ENCODE measurements at places on chromosomes 5 and 9.

DNA sequence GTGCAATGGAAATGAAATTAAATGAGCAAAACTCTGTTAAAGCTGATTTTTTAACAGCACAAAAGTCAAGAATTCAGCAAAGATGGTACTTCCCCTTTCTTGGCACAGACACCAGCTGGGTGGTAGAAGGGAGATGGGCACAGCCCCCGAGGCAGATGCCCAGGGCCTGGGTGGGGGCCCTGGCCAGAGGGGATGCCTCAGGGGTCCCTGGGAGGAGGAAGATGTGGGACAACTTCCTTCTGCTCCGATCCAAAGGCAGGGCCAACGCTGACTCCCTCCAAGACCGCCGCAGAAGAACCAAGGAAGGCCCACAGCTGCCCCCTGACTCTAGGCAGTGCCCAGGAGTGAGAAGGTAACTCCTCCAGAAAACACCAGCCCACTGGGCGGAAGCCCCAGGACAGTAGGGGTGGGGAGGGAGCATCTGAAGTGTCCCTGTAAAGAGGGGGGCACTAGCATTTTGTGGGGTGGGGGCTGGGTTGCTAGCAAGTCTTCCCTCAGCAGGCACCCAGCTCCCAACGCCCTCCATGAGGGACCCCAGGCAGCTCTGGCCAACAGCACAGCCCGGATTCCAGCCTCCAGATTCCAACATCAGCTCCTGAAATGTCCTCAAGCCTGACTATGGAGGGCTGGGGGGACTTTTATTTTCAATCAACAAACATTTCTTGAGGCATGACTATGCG, 4.9 kb downstream of the NACC2 start:
- H3K4me1 ChIP-seq = peaks cover 10% of the 10 kb centered on the region
- H3K27ac ChIP-seq = no peak overlapping the region
- peaks cover 4% of the 10 kb centered on the region for H3K36me3 ChIP-seq
- H3K27me3 ChIP-seq = no peaks in the 10 kb centered on the region
- DNase-seq = no peak
- H3K4me3 ChIP-seq = no peak overlapping the region

DNA sequence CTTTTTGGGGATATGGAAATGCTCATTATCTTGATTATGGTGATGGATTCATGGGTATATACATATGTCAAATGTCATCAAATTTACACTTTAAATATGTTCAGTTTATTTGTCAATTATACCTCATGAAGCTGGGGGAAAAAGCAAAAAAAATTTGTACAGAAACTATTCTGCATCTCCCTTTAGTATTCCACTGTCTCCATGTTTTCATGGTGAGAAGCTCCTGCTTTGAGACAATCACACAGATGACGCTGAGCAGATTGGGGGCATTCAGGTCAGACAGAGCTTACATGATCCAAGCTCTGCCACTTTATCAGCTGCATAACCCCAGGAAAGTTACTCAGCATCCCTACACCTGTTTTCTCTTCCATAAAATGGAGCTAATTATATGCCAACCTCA, 101.5 kb downstream of the PLPPR1 start:
- peaks cover 59% of the 10 kb centered on the region for H3K27me3 ChIP-seq
- H3K4me3 ChIP-seq = no peak overlapping the region
- H3K27ac ChIP-seq = no peak overlapping the region
- H3K36me3 ChIP-seq = no peaks in the 10 kb centered on the region
- DNase-seq = no peak
- peaks cover 3% of the 10 kb centered on the region for H3K4me1 ChIP-seq

DNA sequence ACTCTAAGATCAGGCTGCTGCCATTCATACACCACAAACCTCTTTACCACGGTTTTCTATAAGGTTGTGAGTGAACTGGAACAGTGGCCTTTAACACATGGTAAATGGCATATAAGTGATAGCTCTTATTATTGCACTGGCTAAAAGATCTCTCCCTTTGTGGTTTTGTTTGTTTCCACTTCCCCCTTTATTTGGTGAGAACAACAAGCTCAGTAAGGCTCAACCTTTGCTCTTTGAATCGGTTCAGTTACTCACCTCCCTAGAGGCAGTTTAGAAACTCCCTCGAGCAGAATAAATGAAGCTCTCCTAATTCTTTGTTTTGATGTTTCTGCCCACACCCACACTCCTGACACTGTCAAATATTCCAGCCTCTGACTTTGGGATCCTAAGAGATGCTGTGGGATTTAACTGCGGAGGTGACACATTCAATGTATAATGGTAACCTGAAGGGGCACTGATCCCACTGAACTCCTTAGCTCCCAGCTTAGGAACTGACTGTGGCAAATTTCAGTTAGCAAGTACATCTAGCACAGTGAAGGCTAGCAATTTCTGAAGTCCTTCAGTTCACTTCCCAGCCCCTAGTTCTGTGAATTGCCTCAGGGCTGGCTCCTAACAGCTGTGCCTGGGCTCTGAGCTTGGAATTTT, 22.5 kb upstream of the RAD23B start:
- H3K4me1 ChIP-seq = no peaks in the 10 kb centered on the region
- H3K27ac ChIP-seq = no peak overlapping the region
- no peak for DNase-seq
- H3K27me3 ChIP-seq = no peaks in the 10 kb centered on the region
- no peaks in the 10 kb centered on the region for H3K36me3 ChIP-seq

GRCh38 chr9:138112090-138112748, 234.6 kb downstream of the CACNA1B start:
- no peaks in the 10 kb centered on the region for H3K4me1 ChIP-seq
- H3K27ac ChIP-seq = no peak overlapping the region
- DNase-seq = no peak
- no peaks in the 10 kb centered on the region for H3K36me3 ChIP-seq
- no peaks in the 10 kb centered on the region for H3K27me3 ChIP-seq

- no peaks in the 10 kb centered on the region for H3K27me3 ChIP-seq
- no peak overlapping the region for H3K4me3 ChIP-seq
- peaks cover 5% of the 10 kb centered on the region for H3K4me1 ChIP-seq
- peaks cover 62% of the 10 kb centered on the region for H3K36me3 ChIP-seq
- H3K27ac ChIP-seq = no peak overlapping the region
Observed at GRCh38 chr9:120773256-120773655, 20.0 kb downstream of the FBXW2 start.
